Prostate gland (tissue), 2 donors: ENCODE measurements at places on chromosomes 13 and 19. TPM values are rescaled to one million over a fixed set of nuclear protein-coding genes. Genes with fewer than 3 reads are reported as not detected.

DNA sequence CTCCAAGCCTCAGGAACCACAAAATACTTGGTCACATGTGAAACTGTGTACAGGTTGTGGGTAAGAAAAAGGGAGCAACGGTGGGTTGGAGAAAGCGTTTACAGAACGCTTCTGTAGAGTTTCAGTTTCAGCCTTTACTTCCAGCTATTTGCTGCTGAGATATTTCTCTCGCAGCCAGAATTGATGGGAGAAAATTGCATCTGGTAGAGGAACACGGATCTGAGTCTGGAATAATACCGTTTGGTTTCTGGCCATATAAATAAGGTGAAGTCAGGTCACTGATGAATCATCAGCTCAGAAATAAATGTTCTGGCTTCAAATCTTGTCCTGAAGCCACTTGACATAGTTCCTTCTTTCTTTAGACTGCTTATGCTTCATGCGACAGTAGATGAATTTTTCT lies 20.3 kb upstream of the RFC3 start:
- DNase-seq = no peak

- DNase-seq = no peak
Observed at GRCh38 chr13:93716623-93717022, 490.0 kb downstream of the GPC6 start.

GRCh38 chr13:76717092-76717491 lies 169.1 kb downstream of the KCTD12 start:
- no peak for DNase-seq

DNA sequence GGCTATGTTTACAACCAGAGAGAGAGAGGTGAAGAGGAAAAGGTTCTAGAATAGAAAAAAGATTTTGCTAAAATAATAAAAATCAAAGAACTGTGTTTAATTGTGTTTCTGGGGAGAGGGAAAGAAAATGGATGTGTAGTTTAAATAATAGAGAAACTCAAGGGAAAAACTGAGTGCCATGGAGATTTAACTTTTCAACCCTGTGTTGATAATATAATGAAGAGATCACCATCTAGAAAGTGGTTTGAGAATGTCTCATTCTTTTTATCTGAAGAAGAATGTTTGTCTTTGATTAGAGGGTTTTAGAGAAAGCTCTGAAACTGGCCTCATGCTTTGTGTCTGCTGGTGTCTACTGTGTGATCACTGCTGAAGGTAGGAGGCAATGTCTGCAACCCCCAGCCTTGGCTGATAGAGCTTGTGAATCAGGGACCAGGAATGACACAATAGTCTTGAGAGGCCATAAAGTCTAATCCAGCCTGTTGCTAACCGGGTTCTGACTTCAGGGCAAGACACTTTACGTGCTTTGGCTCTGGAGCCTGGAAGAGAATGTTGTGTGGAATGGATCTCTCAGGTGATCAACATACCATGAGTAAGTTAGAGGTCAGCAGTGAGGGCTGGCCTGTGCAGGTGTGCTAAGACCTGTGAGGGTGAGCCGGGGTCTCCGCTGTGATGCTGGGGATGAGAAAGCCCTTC lies 5.4 kb downstream of the COL4A2 start:
- no peak for DNase-seq

- no peak for DNase-seq
Observed at GRCh38 chr19:38470788-38471480, 37.4 kb downstream of the RYR1 start.

GRCh38 chr13:95335667-95336066 lies 34.4 kb upstream of the ABCC4 start:
- no peak for DNase-seq

DNA sequence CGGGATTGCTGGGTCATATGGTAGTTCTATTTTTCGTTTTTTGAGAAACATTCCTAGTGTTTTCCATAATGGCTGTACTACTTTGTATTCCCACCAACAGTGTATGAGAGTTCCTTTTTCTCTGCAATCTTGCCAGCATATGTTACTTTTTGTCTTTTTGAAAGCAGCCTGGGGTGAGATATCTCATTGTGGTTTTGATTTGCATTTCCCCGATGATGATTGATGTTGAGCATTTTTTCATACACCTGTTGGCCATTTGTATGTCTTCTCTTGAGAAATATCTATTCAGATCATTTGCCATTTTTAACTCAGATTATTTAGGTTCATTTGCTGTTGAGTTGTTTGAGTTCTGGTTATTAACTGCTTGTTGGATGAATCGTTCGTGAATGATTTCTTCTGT lies 18.5 kb upstream of the ATP12A start:
- no peak for DNase-seq

DNA sequence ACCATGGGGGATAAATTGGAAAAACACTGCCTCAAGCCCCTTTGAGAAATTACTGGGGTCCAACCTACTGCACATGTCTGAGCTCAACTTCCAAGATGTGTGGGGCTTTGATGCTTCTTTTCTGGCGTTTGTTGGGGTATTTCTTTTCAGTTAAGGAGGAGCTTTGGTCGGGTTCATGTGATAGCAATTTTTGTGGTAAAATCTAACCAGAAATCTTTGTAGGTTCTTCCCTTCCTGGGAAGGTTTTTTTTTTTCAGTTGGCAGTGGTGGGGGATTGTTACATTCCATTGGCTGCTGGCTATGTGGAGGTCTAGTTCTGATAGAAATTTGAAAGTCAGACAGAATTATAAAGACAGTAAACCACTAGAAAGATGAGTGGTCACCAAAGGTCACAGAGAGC lies 327.8 kb downstream of the ATP8A2 start:
- DNase-seq = no peak

- no peak for DNase-seq
Observed at GRCh38 chr13:95624020-95624419, 20.5 kb downstream of the DZIP1 start.

The ADGRE3 gene
- total RNA-seq = 0.27 TPM

GRCh38 chr19:3378352-3379150 lies 12.2 kb downstream of the NFIC start:
- no peak for DNase-seq

DNA sequence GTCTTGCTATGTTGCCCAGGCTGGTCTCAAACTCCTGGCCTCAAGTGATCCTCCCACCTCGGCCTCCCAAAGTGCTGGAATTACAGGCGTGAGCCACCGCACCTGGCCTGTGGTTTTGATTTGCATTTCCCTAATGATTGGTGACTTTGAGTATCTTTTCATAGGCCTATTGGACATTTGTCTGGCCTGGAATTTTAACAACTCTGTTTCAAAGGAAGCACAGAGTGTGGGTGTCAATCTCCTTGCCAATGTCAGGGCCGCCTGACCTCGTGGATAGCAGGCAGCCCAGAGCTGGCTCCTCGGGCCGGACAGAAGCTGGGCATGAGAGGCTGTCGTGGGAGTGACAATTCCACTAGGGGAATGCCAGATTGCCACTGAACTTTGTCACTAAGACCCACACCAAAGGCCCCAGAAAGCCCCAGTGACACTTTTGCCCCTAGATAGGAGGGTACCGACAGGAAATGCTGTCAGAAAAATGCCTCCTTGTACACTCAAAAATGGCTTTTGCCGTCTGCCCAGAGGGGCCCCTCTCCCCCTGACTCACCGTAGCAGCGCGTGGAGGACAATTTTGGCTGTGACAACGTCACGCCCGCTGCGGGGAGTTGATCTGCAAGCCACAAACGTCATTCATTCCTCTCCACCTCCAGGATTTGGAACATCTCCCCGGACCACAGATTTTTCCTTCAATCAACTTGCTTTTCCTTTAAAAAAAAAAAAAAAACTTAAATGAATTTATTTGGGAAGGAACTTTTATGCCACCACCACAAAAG lies 11.7 kb upstream of the ADGRE5 start:
- no peak for DNase-seq

GRCh38 chr19:30307191-30307974 lies 64.8 kb upstream of the ZNF536 start:
- DNase-seq = no peak

- no peak for DNase-seq
Observed at GRCh38 chr13:53105890-53106289, 77.3 kb downstream of the OLFM4 start.

GRCh38 chr19:46254776-46255175 lies 25.2 kb downstream of the IGFL1 start:
- DNase-seq = no peak

DNA sequence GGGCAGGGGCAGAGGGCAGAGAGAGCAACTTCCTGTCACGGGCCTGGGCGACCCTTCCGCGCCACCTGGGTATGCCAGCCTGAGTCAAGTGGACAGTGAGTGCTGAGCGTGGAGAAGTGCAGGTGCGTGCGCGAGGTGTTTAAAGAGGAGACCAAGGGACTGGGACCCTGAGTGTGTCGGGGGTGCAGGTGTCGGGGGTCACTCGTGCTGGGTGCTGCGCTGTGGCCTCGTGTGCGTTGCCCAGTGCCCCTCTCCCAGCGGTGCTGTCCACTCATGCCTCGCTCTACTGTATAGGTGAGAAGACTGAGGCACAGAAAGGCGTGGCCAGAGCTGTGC lies 18.9 kb upstream of the KCTD15 start:
- no peak for DNase-seq

DNA sequence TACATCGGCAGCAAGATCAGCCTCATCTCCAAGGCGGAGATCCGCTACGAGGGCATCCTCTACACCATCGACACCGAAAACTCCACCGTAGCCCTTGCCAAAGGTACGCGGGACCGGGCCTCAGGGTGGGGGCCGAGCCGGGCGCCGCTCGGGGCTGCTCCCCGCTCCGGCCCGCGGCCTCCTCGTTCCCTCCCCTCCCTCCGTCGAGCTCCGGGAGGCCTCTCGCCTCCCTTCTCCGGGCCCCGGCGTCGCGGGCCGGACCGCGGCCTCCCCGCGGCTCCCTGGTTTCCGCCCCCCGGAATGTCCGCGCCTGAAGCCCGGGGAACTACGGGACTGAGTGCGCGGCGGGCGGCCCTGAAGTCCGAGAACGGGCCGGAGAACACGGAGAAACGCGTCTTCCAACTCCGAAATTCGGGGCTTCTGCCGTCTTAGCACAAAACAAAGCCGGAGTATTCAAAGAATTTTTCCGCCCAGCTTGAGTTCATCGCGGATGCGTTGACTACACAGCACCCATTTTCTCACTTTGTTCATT lies 423 bp downstream of the LSM14A start:
- DNase-seq = no peak

DNA sequence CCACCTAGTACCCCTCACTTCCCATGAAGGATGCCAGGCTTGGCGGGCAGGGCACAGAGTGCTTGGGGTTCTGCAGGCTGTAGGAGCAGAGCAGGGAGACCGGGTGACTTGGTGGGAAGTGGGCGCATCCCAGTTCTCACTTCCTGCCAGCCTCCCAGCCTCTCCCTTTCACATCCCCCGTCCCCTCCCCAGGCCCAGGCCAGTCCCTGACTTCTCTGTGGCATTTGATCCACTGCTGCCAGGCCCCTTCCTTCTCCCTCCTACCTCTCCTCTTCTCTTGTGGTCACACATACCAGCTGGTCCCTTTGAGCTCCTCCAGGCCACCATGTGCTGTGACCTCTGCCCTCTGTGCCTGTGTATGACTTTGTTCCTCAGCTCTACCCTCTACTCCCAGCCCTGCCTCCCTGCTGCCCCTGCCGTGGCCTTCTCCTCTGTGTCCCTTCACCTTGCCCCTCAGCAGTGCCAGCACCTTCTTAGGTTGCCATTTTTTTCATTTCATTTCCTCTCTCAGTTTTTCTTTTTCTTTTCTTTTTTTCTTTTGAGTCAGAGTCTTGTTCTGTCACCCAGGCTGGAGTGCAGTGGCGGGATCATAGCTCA lies 19.5 kb downstream of the MYO1F start:
- no peak for DNase-seq

- DNase-seq = no peak
Observed at GRCh38 chr19:30593975-30594745, 222.0 kb downstream of the ZNF536 start.

The ZNF446 gene
- 38.0 TPM for total RNA-seq

- peak; percentile 51 for DNase-seq
Observed at GRCh38 chr19:32570081-32570785, 10.8 kb upstream of the PDCD5 start.

DNA sequence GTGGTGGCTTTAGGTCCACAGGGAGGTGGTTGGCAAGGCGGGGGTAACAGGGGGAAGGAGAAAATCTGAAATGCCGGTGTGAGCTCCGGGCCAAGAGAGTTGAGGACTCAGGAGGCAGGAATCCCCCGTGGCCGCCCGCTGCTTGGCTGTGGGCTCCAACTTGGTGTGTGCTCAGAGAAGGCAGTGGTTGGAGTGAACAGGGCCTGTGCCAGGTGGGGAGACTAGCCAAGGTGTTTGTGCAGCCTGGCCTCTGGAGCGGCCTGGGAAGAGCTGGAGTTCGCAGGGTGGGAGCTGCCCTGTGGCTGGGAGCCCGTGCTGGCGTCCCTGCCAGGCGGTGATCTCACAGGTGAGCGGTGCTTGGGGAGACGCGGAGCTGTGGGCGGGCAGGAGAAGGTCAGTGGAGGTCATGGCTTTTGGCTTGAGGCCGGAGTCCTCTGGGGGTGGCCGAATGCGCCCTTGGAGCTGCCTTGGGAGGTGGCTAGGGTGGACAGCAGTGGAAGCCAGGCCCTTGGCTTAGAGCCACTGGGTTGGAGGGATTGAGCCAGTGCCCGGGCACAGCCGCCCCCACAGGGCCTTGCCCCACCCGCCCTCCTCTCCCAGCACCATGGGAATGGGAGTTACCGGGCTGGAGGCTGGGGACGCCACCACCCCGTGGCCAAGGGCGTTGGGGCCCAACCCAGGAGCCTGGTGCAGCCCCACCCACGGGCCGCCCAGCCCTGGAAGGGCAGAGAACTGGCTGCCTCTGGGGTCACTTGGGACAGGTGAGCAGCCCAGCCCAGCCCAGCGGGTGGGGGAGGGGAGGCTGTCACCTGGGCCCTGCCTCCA lies 7.1 kb upstream of the CIRBP start:
- peak; percentile 82 for DNase-seq

DNA sequence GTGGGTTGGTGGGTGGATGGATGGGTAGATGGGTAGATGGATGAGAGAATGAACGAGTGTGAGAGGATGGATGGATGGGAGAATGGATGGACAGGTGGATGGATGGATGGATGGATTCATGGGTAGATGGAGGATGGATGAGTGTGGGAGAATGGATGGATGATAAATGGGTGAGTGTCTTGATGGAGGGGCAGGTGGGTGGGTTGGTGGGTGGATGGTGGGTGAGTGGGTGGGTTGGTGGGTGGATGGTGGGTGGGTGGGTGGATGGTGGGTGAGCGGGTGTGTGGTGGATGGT lies 35.4 kb upstream of the ONECUT3 start:
- no peak for DNase-seq

DNA sequence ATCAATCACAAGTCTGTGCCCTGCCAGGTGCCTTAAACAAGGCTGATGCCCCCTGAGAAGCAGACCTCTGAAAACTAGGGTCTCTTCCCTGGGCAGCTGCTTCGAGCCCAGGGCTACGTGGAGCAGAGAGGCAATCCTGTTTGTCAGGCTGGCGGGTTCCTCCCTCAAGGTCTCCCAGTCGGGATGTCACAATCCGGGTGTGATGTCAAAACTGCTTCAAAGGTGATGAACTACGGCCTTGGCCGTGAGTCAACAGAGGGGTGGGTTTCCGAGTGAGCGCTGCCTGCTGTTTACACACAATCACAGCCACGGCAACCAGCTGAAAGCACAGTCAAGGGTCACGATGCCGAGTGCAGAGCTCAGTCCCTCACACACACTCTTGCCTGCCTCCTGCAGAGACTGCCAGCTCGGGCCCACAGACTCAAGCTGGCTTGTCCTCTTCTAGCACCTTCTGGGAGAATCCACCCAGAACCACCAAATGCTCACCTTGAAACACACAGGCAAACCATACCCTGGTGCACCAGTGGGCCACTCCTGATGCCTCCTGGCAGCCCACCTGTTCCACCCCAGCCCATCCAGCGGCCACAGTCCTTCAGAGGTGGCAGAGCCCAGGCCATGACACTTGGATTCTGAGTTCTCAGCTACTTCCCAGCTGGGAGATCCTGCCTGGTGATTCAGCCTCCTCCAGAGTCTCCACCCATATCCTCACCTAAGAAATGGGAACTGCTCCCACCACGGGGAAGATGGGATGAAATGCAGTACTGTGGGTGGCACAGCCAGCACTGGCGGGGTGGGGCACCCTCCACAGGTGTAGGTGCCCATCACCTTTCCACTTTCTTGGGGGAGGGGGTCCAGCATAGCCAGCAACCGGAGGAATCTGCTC lies 6.8 kb downstream of the ELL start:
- no peak for DNase-seq
